ENCODE measurements at places on chromosomes 3 and 15.
A peak's percentile ranks its signal among the peaks of the same experiment; 100 is the strongest.

DNA sequence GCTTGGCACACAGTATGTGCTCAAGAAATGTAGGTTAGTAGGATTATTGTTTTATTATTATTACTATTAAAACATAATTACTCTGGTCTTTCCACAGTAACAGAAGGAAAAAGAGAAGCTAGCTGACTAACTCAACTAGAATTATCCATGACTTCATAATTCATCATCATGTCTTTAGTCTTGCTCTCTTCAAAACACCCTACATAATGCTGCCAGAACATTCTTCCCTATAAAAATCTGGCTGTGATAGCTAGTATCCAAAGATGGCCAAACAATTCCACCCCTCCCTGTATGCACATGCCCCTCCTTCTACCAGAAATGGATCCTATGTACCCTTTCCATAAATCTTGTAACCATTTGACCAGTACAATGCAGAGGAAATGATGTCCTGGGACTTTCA, 48.8 kb upstream of the SRGAP3 start:
- no peak for DNase-seq

DNA sequence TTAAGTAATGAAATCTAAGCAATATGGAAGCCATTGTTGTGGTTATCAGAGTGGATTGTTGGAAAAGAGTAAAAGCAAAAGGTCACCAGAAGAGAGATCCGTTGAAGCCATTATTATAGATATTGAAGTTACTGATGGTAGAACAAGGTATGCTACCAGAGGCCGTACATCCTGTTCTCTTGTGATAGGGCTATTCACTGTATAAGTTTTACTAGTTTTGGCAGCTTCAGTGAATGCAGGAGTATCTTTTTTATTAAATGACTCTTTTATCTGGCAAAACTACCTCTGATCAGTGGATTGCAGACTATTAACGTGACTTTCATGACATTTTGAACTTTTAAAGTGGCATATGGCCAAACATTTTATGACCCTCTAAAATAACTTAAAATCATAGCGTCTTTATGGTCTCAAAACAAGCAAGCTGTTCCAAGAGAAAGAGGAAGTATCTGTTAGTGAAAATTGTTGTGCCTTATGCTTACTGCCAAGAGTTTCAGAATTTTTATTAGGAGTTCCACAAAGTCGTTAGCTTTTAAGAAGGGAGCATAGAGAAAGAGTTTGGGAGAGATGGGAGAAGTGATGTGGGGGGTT, 102.9 kb downstream of the LRRC49 start:
- no peak for DNase-seq

GRCh38 chr3:98901392-98902350, at the start of gene DCBLD2:
TSS of gene DCBLD2 (minus strand) at chr3:98901695. CDS start at chr3:98901326, 369 bp downstream.
- DNase-seq = peak; percentile 91

DNA sequence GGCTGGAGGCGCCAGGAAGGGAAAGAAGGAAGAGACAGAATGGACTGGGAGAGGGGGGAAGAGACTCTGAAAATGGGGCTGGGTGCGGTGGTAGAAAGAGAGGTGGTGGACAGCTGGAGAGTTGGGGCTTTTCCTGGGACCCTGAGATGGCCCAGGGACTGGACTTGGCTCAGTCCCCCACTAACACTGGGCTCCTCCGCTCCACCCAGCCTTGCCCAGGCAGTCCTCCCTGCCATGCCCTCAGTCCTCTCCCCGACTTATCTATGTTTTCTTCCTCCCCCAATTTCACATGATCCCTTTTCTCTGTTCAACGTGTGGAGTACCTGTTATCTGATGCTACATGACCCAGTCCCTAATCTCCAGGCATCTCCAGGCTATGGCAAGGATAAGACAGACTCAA, 6.3 kb upstream of the HCN4 start:
- no peak for DNase-seq

DNA sequence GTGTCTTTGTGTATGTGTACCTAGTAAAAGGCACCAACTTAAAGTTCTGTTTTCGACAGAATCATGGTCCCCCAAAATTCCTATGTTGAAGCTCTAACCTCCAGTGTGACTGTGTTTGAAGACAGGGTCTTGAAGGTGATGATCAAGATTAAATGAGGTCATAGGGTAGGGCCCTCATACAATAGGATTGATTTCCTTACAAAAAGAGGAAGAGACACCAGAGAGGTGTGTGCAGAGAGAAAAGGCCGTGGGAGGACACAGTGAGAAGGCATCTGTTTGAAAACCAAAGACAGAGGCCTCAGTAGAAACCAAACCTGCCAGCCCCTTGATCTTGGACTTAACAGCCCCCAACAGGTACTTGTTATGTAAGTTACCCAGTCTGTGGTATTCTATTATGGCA, 52.0 kb upstream of the CORO2B start:
- DNase-seq = no peak

DNA sequence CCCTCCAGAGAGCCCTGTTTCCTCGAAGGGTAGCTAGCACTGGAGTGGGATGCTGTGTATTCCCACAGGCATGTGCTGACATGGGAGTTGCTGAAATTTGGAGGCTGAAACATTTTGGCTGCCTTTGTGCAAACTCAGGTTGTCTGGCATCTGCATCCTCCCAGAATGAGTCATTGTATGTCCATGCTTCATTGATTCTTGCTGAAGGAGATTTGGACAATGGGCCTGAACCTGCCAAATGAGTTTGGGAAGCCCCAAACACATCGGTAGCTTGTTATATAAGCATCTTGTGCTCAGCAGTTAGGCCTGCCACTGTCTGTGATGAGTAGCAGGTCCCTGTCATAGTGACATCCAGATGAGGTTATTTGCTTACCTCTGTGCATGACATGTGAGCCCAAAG, 160.0 kb downstream of the IL5RA start:
- no peak for DNase-seq

All from stimulated activated CD4-positive, alpha-beta T cell treated with anti-CD3 and anti-CD28 coated beads, Interleukin-2, amount 100 ng/mL, for 24 hours (primary cell).